Activated naive CD8-positive, alpha-beta T cell treated with anti-CD3 and anti-CD28 coated beads, Interleukin-2, amount 10 ng/mL, durations not matched to agents 7 days and 5 days (primary cell): ENCODE measurements at places on chromosomes 7 and 10.
A peak's percentile ranks its signal among the peaks of the same experiment; 100 is the strongest.

- DNase-seq, result no peak
These were observed 87.3 kb downstream of the SDHAF3 start for GRCh38 chr7:97204821-97205220.

- DNase-seq, result peak; percentile 69
These were observed 168.0 kb upstream of the ZNF32 start for GRCh38 chr10:43816351-43817321.

GRCh38 chr10:124688386-124688785 is 55.8 kb downstream of the FAM53B start:
- no peak for DNase-seq

DNA sequence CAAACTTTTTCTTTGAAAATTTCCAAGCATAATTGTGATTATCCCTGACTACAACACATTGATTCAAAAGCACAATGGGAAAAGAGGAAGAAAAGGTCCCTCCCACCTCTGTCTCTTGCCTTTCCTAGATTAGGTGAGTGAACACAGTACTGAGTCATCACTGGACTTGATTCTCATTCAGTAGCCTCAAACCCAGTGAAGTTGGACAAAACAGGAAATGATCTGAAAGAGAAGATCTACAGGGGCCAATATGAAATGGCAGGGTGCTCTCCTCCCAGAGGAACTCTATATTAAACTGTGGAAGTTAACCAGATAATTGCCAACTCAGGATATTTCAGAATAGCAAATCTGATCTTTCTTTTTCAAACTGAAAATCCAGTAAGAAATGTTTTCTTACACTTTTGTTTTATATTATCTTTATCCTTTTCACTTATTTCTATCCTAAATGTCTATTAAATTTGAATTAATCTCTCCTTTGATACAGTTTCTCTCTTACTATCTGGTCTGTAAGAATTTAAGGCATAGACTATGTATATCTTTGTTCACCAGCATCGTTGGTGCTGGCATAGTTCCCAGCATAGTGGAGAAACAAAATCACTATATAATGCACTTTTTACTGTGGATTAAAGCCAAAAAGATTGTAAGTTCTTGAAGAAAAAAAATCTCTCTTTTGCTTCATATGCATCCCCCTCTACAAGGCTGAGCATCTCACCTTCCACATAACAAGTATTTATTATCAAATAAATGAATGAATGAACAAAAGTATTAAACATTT is 41.4 kb upstream of the IKZF1 start:
- no peak for DNase-seq

DNA sequence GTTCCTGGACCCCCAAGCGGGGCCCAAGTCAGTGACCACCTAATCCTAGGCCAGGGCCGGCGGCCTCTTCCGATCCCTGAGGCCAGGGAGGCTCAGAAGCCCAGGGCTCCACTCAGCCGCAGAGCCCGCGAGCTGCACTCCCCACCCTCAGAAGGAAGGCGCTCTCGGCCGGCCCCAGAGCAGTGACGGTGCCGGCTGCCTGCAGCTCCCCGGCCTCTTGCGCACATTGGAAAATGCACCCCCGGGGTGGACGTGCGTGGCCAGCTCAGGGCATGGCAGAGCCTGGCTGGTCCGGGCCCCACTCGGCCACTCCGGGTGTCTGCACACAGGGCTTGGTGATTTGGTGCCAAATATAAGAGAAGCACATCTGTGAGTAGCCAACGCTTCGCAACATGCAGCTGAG is 269.1 kb downstream of the PTPRN2 start:
- DNase-seq, result no peak

- DNase-seq, result peak; percentile 65
These were observed 162.2 kb downstream of the SH3PXD2A start for GRCh38 chr10:103692952-103693811.

- no peak for DNase-seq
These were observed 25.0 kb downstream of the ZPBP start for GRCh38 chr7:50068026-50068425.

GRCh38 chr10:85655411-85655810 is 711.2 kb downstream of the GRID1 start:
- DNase-seq, result no peak

- DNase-seq, result no peak
These were observed 1074.7 kb downstream of the SORCS1 start for GRCh38 chr10:106089855-106090254.

- no peak for DNase-seq
These were observed 9.7 kb upstream of the OR13A1 start for GRCh38 chr10:45325116-45325515.

GRCh38 chr7:47813620-47814260 is 134.5 kb downstream of the PKD1L1 start:
- no peak for DNase-seq

DNA sequence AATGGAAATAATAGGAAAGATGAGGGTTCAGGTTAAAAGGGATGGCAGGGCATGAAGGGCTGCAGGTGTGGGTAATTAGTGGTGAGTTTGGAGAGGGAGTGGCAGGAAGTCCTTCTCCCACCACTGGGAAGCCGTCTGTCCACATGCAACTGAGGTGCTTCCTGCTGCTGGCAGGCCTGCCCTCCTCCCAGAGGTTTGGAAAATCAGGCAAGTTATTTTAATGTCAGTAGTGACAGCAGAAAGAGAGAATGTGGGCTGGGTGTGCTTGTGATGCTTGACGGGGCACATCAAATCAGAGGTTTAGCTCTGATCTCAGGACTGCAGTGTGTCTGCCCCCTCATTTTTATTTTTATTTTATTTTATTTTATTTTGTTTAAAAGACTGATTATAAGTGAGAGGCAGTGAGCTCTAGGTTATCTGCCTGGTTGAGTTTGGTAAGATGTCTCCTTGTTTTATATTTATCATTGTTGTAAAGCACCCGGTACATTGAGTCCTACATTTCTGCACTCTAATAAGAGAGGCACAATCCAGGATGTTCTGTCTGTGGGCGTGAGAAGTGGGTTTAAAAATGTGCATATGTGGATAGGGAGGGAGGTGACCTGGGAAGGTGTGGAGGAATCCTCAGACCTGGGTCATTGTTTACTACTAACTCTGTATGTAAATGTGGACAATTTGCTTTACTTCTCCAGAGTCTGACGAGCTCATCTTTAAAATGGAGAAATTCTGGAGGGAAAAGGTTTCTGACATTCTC is 504.4 kb downstream of the LRMDA start:
- no peak for DNase-seq

GRCh38 chr10:4541292-4541691 is 284.7 kb upstream of the AKR1E2 start:
- DNase-seq, result no peak

- no peak for DNase-seq
These were observed 60.2 kb downstream of the ZNF467 start for GRCh38 chr7:149713061-149713730.

DNA sequence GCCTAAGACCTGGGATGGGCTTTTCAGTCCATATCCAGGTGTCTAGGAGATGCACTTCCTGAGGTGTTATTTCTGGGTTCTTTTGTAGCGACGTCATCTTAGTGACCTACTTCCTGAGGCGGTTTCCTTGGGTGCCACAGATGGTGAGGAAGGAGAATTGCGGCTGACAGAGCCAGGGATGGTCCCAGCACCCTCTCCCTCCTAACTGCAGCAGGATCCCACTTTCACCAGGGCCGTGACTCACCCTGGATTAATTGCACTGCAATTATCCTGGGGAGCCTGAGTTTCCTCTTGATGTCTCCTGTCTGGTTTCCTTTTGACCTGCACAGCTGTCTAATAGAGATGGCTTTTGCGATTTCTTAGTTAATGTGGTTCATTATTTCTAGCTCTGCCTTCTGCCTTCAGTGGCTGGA is 271.7 kb downstream of the TCF7L2 start:
- no peak for DNase-seq

- no peak for DNase-seq
These were observed 231.6 kb downstream of the TEX36 start for GRCh38 chr10:125451319-125451718.

DNA sequence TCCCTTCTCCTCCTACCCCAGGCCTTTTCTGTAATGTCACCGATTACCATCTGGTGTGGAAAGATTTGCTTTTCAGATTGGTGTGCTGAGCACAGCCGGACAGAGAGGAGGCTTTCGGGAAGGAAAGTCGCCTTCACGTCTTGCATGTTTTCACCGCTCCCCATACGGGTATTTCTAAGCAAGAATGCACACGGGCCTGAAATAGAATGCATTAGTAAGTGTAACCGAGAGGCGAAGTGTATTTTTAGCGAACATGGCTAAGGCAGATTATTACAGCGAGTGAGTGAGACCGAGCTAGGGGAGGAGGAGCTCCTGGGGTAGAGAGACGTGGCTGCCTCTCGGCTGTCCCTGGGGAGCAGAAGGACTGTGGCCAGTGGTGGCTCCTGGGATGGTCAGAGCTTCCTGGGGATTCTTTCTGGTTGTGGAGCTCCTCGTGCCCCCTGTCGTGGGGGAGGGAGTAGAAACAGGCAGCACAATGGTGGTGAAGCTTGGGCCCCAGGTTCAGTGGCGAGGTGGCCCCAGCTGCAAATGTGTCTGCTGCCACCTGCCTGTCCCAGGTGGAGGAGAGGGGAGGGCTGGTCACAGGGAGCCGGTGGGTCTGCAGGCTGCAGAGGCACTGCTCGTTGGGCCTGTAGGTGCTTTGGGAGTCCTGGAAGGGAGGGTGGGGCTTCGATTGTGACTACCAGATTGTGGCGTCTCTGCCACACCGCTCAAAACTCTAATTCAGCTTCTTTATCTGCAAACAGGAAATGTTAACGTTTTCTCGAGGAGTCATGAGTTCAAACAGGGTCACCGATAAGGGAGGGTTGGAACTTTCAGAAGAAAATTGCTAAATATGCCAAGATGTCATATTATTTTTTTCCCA is 135.8 kb downstream of the CAMK1D start:
- DNase-seq, result peak; percentile 42

DNA sequence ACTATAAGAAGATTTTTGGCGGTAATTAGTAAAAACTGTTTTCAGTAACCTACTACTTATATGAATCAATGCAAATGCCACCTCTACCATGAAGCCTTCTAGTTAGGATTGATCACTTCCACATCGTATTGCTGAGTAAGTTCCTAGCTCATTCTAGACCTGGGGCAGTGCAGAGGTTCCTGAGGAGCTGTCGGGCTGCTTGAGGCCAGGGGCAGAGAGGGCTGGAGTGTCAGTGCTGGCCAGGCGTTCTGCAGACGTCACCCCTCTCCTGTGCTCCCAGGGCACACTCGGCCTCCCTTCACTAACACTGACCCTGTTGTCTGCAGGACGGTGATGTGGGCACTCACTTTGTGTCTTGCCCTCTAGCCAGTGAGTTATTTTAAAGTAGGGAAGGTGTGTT is 275.7 kb downstream of the CELF2 start:
- no peak for DNase-seq

DNA sequence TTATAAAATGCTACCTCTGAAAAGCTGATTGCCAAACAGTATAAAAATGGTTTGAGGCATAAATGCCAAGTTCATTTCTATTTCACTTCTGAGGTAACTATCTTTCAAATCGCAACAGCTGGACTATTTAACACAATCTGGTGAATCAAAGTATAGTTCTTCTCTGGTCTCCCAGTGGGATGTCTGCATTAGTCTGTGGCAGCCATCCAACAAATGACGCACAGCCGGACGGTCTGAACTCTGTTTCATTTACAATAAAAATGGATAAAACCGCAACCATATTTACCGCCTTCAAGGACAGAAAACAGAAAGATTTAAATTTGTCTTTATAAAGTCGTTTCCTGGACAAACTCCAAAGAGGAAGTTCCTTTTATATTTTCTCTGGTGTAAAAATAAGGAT is 41.9 kb downstream of the ENO4 start:
- no peak for DNase-seq

DNA sequence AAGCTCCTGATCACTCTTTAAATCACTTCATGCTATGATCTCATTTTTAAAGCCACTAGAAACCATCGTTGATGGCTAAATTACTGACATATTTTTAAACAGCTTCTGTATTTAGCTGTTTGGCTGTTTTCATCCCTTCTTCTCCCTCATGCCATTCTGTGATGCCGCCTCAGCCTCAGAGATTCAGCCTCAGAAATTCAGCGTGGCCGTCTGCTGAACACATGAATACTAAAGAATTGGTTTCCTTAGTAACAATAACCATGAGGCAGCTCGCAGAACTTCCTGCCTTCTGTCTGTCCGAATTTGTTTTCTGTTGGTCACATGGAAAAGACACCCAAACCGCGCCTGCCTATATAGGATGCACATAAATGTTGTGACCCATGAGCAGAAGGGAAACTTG is 31.0 kb upstream of the FZD1 start:
- DNase-seq, result no peak

DNA sequence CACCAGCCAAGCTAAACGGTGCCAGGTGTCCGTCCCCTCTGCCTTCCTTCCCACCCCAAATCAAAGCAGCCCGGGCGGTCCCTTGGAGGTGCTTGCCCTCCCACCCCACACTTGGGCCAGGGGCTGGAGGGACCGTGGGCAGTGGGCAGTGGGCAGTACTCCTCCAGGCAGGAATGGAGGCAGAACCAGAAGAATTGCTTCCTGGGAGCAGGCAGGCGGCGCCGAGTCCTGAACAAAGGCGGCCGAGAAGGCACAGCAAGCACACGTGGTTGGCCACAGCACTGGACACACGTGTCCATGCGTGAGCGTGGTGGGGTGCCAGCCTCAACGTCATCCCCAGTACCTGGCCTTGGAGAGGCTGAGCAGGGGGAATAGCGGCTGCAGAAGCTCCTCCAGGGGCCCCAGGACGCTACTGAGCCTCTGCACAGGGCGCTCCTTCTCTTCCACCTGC is 48.4 kb upstream of the NKX6-2 start:
- no peak for DNase-seq

DNA sequence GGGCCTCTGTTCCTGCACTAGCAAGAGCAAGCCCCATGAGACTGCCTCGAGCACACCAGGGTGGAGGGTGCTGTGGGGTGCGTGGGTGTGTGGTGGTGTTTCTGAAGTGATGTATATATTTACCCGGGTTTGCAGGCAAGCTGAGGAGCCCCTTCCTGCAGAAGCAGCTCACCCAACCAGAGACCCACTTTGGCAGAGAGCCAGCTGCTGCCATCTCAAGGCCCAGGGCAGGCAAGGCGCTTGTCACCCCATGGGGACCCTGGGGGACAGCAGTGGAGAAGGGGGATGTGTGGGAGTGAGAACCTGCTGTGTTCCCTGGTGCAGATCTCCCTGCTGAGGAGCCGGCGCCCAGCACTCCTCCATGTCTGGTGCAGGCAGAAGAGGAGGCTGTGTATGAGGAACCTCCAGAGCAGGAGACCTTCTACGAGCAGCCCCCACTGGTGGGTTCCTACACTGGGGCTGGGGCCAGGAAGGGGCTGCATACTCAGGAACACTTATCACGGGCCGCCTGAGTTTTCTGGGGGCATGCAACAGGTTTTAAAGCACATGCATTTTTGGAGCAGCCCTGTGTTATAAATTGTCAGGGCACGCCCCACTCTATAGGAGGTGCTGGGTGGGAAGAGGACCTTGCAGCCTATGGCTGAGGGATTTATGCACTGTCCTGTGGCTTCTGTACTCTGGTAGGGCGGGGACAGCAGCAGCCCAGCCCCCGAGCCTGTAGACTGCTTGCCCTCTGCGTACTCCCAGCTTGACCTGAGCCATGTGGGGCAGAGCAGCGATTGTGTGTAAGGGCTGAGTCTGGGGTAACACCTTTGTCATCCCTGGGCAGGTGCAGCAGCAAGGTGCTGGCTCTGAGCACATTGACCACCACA is 5.9 kb downstream of the PGAM2 start:
- peak; percentile 6 for DNase-seq
